Activated T-helper 1 cell treated with Interleukin-2 at 50 U/mL for 16 hours (primary cell): ENCODE measurements at places on chromosomes 6 and 20.
A peak's percentile ranks its signal among the peaks of the same experiment; 100 is the strongest.

DNA sequence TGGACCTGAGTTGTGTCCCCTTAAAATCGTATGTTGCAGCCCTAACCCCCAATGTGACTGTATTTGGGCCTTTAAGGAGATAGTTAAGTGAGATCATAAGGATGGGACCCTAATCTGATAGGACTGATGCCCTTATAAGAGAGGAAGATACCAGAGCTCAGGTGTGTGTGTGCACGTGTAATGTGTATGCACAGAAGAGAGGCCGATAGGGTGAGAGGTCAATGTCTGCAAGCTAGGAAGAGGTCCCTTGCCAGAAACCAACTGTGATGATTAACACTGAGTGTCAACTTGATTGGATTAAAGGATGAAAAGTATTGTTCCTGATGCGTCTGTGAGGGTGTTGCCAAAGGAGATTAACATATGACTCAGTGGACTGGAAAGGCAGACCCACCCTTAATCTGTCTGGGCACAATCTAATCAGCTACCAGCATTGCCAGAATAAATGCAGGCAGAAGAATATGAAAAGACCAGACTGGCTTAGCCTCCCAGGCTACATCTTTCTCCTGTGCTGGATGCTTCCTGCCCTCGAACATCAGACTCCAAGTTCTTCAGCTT is 299.8 kb downstream of the LRFN2 start:
- DNase-seq: no peak

DNA sequence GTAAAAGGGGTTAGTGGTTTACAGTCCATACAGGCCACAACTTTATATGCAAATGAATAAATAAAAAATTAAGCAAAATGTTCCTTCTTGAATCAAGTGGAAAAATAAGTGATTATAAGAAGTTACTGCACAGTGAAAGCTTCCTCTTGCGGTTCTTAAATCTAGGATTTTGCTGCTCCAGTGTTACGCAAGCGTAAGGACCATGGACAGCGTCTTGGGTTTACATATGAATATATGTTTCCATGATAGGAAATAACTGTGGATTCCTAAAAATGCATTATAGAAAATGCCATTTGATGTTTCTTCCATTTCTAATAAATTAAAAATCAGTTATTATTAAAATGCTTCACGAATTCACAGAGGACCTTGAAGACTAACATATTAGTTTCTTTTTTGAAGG is 176.6 kb upstream of the POU3F2 start:
- DNase-seq: no peak

- no peak for DNase-seq
Observed at GRCh38 chr6:148214667-148215066, 128.0 kb upstream of the SASH1 start.

- peak; percentile 38 for DNase-seq
Observed at GRCh38 chr20:38674092-38674764, 50.1 kb upstream of the SLC32A1 start.

- DNase-seq: no peak
Observed at GRCh38 chr6:3529232-3529631, 72.4 kb upstream of the SLC22A23 start.

GRCh38 chr6:160927416-160927815 is 64.2 kb upstream of the MAP3K4 start:
- DNase-seq: no peak

DNA sequence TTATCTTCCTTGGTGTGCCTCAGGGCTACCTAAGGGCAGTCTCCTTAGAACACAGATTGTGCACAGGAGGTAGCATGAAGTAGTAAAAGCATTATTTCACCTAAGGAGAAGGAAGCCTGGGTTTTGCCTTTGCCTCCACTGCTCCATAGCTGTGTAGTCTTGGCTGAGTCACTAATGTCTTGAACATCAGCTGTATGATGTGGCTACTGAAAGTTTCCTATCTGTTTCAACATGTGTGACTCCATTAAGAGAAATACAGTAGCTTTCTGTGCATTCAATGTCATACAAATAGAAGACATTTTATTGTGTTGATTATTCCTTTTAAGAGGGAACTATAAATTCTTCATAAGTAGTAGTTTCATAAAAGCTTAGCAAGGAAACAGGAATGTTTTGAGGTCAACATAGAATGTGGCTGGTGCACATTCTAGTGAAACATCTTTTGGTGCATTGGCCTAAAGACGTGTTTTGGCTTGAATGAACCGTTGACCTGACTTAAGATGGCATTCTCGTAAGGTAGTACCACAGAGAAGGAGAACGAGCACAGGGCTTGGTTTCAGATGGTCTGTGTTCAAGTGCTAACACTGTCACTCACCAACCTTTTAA is 70.6 kb downstream of the CTNNBL1 start:
- DNase-seq: no peak

GRCh38 chr6:170063431-170063830 is 227.4 kb downstream of the DLL1 start:
- DNase-seq: no peak

- DNase-seq: peak; percentile 26
Observed at GRCh38 chr20:24100370-24101011, 111.9 kb upstream of the GGTLC1 start.

DNA sequence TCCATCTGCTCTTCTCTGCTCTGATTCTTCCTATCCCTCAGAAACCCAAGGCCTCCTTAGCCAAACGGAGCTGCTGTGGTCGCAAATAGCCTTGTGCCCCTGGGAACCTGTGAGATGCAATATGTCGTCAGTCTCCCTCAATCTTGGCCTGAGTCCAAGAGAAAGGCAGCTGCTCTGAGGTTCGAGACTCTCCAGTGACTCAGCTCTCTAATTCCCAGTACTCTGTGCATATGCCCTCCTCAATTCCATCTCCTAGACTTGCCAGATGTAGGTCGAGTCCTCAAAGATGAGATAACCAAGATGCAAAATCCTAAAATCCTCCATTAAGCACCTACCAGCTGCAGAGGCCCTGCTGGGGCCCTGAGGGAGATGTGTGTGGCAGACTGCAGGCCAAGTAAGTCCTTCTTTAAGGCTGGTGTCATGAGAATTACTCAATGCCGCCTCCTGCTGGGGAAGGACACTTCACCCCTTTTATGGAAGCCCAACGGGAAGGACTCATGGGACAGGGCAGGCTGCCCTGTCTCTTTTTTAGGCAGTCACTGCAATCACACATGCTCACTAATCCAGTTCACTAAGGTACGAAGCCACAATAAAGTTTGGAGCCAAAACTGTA is 28.5 kb downstream of the C6orf15 start:
- no peak for DNase-seq

DNA sequence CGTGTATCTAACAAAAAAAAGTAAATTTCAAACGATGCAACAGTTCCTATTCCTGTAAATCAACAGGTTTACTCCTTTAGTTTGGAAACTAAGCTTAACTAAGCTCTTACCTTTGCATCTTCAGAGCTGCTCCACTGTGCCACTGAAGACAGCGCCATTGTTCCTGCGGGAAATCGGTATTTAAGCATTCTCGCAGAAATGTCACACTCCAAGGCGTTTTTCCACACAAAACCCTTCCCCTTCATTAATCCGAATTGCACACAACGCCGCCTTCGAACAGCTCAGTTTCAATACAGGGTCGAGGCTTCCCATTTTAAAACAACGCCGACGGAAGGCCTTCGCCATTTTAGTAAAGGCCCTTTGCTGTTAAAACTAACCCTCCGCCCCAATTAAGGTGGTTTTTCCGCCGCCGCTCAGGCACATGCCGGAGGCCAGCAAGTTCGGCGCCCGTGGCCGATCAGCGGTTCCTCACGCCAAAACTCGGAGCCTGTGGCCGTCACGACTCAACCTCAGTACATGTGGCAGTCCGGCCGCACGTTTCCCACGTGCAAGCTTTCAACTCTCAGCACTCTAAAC is 35.4 kb upstream of the SYNCRIP start:
- no peak for DNase-seq

DNA sequence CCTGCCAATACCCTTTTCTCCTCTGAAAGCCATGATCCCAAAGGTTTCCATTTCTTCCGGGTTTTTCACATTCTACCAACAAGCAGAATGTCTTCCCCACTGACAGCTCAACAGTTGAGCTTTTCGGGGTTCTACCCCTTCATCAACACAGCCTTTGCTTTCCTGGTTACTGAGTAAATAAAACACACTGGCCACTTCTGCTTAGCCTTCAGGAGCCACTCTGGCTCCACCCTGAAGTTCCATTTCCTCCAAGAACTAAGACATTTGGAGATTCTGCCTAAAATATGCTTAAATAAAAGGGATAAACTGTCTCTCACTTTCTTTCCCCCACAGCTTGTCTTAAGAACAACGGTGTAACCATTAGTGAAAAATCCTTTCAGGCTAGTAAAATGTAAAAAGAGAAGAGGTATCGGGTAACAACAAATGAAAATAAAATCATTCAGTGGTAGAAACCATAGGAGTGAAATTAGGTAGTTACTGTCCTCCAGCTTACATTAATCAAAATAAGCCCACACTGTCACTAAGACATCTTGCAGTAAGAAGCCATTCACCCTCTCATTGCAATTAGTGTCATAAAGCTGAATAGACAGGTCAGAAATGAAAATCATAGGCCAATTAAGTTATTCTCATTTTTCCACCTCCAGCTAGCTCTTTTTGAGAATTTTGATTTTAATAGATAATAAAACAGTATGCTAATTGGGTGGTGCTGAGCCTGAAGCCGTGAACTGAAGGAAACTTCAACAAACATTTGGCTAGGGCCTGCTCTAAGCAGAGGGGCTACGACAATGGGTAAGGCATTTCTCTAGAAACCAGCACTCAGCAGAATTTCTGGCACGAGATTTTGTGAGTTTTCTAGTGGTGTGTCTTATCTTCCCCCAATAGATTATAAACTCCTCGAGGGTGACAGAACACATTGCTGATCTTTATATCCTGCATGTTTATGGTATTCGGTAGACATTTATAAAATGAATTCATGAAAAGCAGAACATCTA is 194.2 kb downstream of the KHDC1L start:
- no peak for DNase-seq

- no peak for DNase-seq
Observed at GRCh38 chr6:90497411-90497810, 89.5 kb downstream of the MAP3K7 start.

DNA sequence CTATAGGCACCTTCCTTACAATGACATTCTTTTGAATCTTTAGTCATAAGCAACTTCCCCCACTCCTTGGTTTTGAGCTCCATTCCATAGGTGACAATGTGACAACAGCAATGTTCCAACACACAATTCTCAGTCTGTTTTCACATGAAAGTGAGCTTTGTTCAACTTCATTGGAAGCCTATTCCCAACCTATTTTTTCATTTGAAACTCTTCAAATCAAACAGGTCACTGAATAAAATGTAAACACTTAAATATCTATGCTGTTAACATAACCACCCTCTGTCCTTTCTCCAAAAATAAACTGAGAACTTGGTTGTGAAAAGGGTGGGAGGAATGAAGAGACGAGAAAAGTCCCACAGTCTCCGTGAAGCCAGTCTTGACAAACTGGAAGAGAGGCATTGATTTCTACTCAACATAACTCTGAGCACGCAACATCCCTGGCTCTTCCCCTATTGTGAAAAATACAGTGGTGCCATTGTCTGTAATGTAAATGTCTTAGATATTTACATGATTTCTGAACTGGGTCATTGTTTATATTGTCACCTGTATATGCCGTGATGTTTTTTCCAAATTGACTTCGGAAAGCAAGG is 343.1 kb downstream of the TFAP2A start:
- DNase-seq: no peak

DNA sequence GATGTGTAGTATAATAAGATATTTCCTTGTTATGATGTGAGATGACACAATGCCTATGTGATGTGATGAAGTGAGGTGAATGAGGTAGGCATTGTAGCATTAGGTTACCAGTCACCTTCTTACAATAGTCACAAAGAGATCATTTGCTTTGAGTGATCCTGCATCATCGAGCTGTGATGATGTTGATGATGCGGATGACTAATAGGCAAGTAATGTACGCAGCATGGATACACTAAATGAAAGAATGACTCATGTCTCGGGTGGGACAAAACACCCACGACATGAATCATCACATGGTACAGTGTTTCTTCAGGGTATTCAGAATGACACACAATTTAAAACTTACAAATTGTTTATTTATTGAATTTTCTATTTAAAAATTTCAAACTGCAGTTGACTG is 806.3 kb upstream of the GJE1 start:
- DNase-seq: peak; percentile 1

- DNase-seq: no peak
Observed at GRCh38 chr20:19758501-19759331, 658 bp downstream of the RIN2 start.

- no peak for DNase-seq
Observed at GRCh38 chr6:106085692-106085983, 498 bp upstream of the PRDM1 start.

DNA sequence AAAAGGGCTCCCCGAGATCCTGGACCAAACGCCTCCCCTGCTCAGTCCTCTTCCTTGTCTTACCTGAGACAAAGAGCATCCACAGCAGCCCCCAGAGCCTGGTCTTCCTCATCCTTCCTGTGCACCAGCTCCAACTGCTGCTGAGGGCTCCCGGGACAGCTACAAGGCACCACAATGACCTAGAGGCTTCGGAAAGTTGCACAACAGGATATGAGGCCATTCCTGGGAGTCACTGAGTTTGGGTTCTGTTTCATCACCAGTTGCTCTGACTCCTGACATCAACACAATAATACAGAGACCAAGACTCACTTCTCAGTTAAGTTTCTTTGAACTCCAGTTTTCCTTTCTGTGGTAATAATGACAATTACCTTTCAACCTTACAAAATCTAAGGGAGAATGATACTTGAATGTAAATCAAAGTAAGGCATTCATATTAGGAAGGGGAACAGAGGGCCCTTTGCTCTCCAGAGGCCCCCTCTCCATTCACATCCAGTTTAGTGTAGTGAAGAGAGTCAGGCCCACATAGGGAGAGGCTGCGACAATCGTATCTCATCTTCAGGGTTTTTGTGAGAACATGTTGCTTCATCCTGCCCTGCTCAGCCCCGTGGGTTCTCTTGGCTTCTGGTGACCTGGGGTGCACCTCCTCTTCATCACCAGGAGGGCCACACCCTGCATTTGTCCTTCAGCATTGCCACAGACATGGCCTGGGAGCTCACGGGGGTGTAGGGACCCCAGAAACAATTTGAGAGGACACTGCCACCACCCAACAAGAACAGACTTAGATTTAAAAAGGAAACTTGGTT is at the start of gene TREM1:
Gene TREM1 (minus strand): TSS at position 139 of the 803 bp plus-strand sequence. CDS start 27 bp downstream, at position 112.
- no peak for DNase-seq

- no peak for DNase-seq
Observed at GRCh38 chr20:49510562-49511122, 28.2 kb upstream of the KCNB1 start.

DNA sequence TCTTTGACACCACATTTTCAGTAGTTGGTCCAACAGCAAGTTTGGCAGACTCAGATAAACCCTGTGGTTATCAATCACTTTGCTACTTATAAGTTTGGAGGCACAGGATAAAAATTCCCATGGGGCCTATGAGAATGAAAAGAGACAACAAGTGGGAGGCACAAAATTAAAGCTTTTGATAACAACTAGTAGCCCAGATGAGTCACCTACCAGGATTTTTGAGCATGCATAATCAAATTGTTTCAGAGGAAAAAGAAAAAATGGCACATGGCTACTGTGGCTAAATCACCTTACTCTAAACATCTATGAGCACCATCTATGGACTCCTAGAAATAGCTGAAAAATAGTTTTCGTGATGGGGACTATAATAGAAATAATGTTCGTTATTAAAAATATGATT is 40.8 kb upstream of the BMP5 start:
- no peak for DNase-seq

GRCh38 chr6:16487996-16488674 is 249.7 kb downstream of the GMPR start:
- no peak for DNase-seq

- DNase-seq: no peak
Observed at GRCh38 chr6:165726965-165727381, 63.9 kb upstream of the PDE10A start.

GRCh38 chr6:156848533-156848932 is 71.4 kb downstream of the ARID1B start:
- no peak for DNase-seq

- DNase-seq: no peak
Observed at GRCh38 chr6:105943514-105943913, 142.6 kb upstream of the PRDM1 start.
